ENCODE measurements at places on chromosomes 7 and 10.

DNA sequence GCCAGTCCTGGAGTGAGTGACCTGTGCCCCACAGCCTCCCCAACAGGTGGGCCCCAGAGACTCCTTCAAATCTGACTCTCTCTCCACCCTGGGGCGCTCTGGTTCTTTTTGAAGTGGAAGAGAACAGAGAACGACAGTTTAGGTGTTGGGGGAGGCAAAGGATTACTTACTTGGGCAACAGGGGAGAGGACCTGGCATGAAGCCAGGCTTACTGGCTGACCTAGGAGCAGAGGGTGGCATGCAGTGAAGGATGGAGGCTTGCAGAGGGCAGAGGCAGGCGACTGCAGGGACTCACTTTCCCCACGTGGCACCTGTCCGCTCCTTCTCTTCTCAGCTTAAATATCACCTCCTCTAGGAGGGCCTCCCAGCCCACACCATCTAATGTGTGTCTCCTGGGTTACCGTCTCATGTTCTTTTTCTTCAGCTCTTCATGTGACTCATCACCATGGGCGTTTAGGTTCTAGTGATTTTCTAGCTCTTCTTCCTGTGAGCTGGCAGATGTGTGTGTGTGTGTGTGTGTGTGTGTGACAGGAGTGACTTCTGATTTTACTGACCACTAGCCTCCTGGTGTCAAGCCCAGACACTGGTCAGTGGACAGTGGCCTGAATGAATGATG, 15.5 kb downstream of the LZTS2 start:
- no peak for DNase-seq

DNA sequence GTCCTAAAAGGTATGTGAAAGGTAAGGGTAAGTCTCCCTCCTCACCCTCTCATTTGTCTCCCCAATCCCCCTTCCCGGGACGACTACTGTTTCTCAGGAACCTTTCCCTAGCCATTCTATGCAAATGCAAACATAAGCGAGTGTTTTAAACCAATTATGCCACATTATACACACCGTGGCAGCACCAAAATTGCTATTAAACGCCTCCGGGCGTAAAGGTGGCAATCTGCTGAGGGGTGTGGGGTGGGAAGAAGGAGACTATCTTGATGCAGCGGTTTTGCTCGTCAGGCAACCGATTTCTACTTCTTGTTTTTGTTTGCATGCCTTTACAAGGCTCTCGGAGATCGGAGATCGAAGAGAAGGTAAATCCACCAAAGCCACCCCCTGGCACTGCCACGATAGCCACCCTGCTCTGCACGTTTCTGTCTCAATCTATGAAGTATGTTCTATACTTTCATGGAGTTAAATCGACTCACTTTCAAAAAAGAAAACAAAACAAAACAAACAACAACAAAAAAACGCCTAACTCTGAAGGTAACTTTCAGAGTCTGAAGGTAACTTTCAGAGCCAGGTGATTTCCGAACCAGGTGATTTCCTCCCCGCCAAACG, 46.0 kb upstream of the CDK1 start:
- no peak for DNase-seq

- no peak for DNase-seq
Measured at GRCh38 chr10:79507440-79508167, 4.7 kb upstream of the EIF5AL1 start.

GRCh38 chr7:42587806-42588205, 324.1 kb downstream of the C7orf25 start:
- no peak for DNase-seq

GRCh38 chr10:74924251-74924963, 98.0 kb downstream of the KAT6B start:
- no peak for DNase-seq

All from activated CD8-positive, alpha-beta memory T cell treated with anti-CD3 and anti-CD28 coated beads for 48 hours (primary cell).